ENCODE measurements at places on chromosomes 7 and 10.

- DNase-seq: peak; percentile 77
Measured at GRCh38 chr10:102450374-102451104, 804 bp downstream of the C10orf95 start.

DNA sequence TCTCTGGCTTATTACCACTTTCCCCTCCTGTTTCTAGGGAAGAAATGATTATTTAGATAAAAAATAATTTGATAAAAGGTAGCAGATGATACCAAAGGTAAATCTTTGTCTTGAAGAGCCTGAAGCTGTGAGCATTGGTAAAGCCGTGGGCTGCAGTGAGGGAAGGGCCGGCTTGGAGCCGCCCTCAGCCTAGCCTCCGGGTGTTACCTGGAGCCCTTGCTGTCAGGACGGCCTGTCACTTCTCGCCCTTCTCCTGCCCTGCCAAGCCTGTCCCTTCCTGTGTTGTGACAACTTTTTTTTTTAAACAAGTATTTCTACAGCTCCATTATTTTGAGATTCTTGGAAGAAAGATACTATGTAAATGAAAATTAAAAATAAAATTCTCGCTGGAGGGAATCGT is 7.0 kb downstream of the CUX1 start:
- DNase-seq: no peak

GRCh38 chr7:25752154-25752553 is 399.8 kb upstream of the NFE2L3 start:
- DNase-seq: no peak

DNA sequence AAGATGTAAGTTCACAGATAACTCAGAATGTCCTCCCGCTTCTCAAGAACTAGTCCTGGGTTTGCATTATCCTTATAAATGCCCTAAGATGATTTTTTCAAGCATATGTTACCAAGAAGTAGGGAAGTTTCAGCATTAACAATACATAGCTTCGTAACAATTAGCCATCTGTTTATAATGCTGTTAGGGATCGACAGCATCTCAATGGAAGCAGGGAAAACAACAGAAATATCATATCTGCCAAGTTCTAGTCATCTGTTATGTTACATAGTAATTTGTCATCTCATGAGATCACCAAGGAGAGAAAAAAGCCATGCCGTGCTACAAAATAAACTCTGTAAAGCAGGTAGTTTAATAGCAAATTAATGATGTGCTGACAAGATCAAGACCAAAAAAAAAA is 731.5 kb upstream of the C7orf33 start:
- DNase-seq: no peak

GRCh38 chr7:5677538-5678294 is 103.7 kb downstream of the RNF216 start:
- DNase-seq: peak; percentile 68

- no peak for DNase-seq
Measured at GRCh38 chr10:25604591-25604990, 329.4 kb upstream of the MYO3A start.

DNA sequence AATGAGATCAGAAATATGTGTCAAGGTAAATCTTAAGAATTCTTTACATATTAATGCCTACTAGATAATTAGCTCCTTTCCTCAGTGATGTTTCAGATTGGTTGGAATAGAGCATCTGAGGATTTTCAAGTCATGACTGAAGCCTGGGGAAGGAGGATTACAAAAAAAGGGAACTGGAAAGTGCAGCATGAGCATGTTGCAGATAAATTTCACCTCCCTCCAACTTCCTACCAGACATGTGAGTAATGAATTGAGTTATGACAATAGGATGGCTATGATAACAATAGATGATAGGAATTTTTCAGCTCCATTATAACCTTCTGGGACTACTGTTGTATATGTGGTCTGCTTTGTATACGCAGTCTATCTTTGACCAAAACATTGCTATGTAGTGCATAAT is 104.2 kb upstream of the RAB18 start:
- DNase-seq: no peak

DNA sequence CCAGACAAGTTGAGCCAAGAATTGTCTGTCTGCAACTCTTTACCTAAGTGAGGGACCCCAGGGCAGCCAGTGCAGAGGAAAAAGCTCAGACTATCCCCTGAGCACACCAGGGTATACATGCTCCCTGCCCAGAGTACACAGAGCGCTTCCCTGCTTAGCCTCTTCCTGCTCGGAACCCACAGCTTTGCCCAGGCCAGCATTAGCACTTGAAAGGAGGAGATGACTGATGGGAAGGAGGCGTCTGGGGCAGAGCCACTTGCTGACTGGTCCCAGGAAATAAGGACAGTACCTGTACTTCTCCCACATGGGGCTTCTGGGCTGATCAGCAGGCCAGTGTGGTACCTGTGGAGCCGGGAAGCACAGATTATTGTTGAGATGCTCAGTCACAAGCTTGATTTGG is 48.4 kb upstream of the TRIM8 start:
- no peak for DNase-seq

GRCh38 chr7:51700593-51701215 is 384.1 kb upstream of the COBL start:
- no peak for DNase-seq

DNA sequence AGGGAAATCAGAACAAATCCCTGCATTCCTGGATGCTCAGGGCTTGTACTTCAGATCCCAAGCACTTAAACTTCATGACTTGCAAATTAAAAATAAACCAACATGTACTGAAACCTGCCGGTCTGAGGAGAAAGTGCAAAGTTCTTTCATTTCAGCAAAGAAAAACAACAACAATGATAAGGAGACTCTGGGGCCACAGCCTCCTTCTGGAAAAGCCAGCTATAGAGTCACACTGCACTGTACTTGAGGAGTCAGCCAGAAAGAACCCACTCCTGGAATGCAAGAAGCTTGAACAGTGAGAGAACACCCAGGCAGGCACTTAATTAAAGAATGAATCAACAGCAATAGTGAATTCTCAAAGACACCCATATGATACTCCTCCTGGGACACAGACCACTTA is 49.7 kb upstream of the TM9SF3 start:
- no peak for DNase-seq

GRCh38 chr10:128147669-128148068 is 21.4 kb upstream of the MKI67 start:
- DNase-seq: no peak

DNA sequence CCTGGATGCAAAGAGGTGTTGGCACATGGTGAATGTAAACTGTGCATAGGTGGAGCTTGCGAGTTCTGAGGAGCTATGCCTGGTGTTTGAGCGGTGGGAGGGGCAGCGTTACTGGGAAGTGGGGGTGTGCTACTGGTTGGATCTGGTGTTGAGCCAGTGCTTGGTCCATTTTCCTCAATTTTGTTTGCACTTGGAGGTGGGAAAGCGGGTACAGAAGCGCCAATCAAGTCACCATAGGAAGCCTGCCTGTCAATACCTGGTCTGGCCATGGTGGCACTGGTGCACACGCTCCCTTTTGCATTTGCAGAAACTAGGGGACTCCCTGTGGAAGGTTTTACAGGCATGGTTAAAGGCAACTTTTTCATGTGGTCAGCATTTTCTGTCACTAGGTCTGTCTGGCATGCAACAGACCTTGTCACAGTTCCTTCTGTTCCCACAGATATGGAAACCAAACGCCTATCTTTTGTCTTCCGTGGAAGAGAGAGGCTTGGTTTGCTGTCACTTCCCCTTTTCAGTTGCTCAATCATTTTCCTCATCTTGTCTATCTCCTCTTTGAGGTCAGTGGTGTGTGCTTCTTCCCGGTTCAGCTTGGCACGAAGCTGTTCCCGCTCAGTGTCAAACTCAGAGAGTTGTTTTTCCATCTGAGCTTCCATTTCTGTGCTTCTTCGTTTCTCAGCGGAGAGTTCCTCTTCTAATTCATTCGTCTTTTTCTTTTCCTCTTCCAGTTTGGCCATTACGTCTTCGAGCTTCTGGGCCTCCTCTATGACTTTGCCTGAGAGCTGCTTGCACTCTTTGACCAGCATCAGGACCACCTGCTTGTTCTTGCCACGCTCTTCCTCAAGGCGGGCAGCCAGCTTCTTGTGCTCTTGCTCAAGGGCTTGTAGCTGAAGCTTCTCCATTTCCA is 81.1 kb downstream of the CTTNBP2 start:
- no peak for DNase-seq

GRCh38 chr10:80260295-80261243 is 28.9 kb downstream of the MAT1A start:
- peak; percentile 65 for DNase-seq

DNA sequence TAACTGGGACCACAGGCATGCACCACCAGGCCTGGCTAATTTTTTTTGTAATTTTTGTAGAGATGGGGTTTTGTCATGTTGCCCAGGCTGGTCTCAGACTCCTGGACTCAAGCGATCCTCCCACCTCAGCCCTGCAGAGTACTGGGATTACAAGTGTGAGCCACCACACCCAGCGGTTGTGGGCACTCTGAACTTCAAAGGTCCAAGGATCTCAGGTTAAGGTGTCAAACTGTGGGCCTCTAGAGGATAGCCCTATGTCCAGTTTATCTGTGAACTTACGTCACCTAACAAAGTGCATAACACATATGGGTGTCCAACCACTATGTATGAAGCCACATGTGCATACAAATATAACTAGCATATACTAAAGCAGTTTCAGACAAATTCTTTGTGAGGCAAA is 3.2 kb upstream of the IL2RA start:
- no peak for DNase-seq

All from nephron progenitor cell (in vitro differentiated cells).